NCI-H2171 treated with DMSO at 0.1 percent for 48 hours (cell line): ENCODE measurements at places on chromosomes 1 and 21.

GRCh38 chr1:31019401-31019800 lies 46.1 kb downstream of the PUM1 start:
- DNase-seq: no peak

- no peak for DNase-seq
These were observed 658.3 kb downstream of the LTN1 start for GRCh38 chr21:28334407-28334806.

- no peak for DNase-seq
These were observed 17.1 kb downstream of the RNF220 start for GRCh38 chr1:44422161-44422560.

DNA sequence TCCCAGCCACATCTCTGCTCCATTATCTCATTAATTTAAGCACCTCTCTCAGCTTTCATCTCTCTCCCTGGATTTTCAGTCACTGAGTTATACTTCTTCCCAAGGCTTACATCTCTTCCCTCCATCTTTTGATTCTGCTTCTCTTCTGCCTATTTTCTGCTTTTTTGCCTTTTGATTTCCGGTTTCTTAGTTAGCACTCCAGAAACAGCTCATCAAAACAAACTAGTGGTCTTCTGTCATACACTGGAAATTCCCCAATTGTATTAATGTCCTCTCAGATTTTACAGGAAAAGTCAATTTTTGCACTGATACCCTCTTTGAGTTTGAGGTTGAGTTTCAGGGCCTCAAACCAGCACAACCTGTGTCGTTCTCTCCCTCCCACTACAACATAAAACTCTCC lies 1.5 kb downstream of the LCE3E start:
- no peak for DNase-seq

DNA sequence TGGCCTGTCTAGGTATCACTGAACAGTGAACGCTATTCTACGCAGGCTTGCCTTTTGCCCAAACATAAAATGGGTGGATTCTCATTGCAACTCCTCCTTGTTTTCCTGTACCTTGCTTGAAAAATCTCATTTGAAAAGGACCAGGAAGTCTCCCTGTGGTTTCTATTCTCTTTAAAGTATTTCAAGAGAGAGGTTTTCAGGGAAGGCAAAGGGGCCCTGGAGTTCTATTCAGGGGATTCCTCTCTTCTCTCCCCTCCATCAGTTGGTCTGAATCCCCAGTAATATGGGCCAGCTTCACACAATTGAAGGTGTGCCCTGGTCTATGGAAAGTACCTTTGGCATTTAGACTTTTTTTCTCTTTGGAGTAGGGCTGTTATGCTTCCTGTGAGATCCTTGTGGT lies 311.3 kb downstream of the RGS7 start:
- no peak for DNase-seq
